Upper lobe of right lung (tissue), 1 donor: ENCODE measurements at places on chromosomes 12 and 14. TPM values are rescaled to one million over a fixed set of nuclear protein-coding genes. Genes with fewer than 3 reads are reported as not detected.

DNA sequence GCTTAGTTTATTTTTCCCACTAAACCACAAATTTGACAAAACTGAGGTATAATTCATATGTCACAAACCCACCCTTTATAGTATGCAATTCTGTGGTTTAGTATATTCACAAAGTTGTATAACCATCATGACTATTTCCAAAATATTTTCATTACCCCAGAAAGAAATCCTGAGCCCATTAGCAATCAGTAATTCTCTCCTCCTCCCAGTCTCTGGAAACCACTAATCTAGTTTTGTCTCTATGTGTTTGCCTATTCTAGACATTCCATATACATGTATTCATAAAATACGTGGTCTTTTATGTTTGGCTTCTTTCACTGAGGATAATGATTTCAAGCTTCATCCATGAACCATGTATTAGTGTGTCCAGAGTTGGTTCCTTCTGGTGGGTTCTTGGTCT is 267.6 kb downstream of the AEBP2 start:
- H3K27ac ChIP-seq = no peak overlapping the region
- peaks cover 4% of the 10 kb centered on the region for H3K4me1 ChIP-seq
- H3K4me3 ChIP-seq = no peak overlapping the region
- no peaks in the 10 kb centered on the region for H3K27me3 ChIP-seq

- DNase-seq = no peak
- H3K36me3 ChIP-seq = no peaks in the 10 kb centered on the region
- H3K4me3 ChIP-seq = no peak overlapping the region
Observed at GRCh38 chr14:54599966-54600716, 33.2 kb downstream of the SAMD4A start.

- H3K27me3 ChIP-seq = no peaks in the 10 kb centered on the region
- H3K36me3 ChIP-seq = no peaks in the 10 kb centered on the region
- H3K4me3 ChIP-seq = peak overlapping the region; percentile 50
- H3K27ac ChIP-seq = no peak overlapping the region
Observed at GRCh38 chr12:98456576-98457573, 58.5 kb upstream of the TMPO start.

DNA sequence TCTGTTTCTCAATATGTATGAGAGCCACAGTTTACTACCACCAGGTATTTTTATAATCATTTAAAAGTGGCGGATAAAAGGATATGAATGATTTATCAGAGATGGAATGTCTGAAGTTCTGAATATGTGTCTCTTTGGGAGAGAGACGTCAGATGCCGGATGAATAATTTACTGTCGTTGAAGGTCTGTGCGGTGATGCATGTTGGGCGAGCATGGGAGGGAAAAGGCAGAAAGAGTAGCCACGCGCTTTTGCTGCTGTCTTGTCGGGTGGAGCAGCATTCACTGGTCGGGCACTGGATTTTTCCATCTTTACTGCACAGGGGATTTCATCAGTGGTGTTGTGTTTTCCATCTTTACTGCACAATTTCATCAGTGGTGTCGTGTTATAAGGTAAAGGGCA is 65.6 kb downstream of the SYNE2 start:
- no peak for DNase-seq
- no peak overlapping the region for H3K27ac ChIP-seq
- peaks cover 3% of the 10 kb centered on the region for H3K4me1 ChIP-seq
- H3K36me3 ChIP-seq = no peaks in the 10 kb centered on the region
- no peaks in the 10 kb centered on the region for H3K27me3 ChIP-seq

GRCh38 chr14:21987937-21988336 is 314.3 kb upstream of the OR4E1 start:
- peaks cover 13% of the 10 kb centered on the region for H3K27me3 ChIP-seq
- no peak overlapping the region for H3K27ac ChIP-seq
- DNase-seq = no peak
- no peak overlapping the region for H3K4me3 ChIP-seq
- H3K4me1 ChIP-seq = no peaks in the 10 kb centered on the region

GRCh38 chr12:1581973-1582708 is 12.2 kb downstream of the FBXL14 start:
- H3K36me3 ChIP-seq = no peaks in the 10 kb centered on the region
- no peak overlapping the region for H3K4me3 ChIP-seq
- no peaks in the 10 kb centered on the region for H3K4me1 ChIP-seq
- no peak for DNase-seq
- no peaks in the 10 kb centered on the region for H3K27me3 ChIP-seq
- peak overlapping the region; percentile 28 for H3K27ac ChIP-seq

DNA sequence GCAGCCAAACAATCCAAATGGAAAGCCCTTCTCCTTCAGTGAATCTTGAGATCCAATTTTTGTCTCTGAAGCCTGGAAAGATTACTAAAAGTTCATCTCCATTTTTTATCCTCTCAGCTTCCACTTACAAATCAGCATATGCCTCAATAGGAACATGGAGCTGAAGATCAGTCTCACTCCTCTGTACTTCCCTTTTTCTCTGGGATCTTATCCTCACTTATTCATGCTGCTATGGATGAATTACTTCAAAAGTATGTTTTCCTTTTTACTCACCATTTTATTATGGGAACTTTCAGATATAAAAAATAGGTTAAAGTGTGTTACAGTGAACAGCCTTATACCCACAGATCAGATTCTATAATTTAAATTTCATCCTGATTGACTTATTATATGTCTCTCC is 14.4 kb upstream of the NTF3 start:
- no peaks in the 10 kb centered on the region for H3K36me3 ChIP-seq
- H3K27me3 ChIP-seq = no peaks in the 10 kb centered on the region
- DNase-seq = no peak
- H3K27ac ChIP-seq = no peak overlapping the region
- H3K4me3 ChIP-seq = no peak overlapping the region

- no peak for DNase-seq
- no peak overlapping the region for H3K27ac ChIP-seq
- H3K27me3 ChIP-seq = no peaks in the 10 kb centered on the region
- H3K36me3 ChIP-seq = no peaks in the 10 kb centered on the region
- H3K4me3 ChIP-seq = no peak overlapping the region
- no peaks in the 10 kb centered on the region for H3K4me1 ChIP-seq
Observed at GRCh38 chr14:81946834-81947798, 413.5 kb upstream of the SEL1L start.

DNA sequence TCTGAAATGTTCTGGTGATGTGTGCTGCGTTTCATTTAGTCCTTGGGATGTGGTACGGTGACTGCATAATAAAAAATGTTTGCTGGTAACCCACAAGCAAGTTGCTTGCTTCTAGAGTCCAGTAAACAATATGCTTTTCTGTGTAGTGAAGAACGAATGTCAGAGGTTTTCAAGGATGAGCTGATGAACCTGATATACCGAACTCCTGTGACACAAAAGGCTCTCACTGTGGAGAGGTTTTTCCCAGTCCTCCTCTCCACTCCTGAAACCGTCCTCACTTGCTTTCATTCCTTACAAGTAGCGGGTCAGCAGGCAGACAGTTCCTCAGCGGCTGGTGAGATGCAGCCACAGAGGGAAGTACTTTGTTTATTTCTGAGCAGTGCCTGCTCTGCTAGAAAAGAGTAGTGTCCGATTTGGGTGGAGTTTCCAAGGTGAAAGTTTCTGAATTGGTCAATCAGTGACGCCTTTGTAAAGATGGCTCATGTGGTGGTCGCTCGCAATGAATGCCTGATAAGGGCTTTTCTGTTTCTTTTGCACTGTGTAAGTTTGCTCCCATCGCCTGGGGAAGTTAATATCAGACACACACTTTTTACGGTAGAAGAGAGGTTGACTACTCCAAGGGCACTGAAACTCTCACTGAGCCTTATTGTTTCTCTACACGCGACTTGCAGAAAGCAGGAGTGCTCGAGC is 3.0 kb downstream of the ETV6 start:
- peaks cover 44% of the 10 kb centered on the region for H3K4me1 ChIP-seq
- peak overlapping the region; percentile 97 for H3K27ac ChIP-seq
- no peak for DNase-seq
- no peaks in the 10 kb centered on the region for H3K27me3 ChIP-seq
- peak overlapping the region; percentile 85 for H3K4me3 ChIP-seq
- H3K36me3 ChIP-seq = no peaks in the 10 kb centered on the region

GRCh38 chr12:81570234-81570633 is 188.9 kb downstream of the PPFIA2 start:
- DNase-seq = no peak
- no peaks in the 10 kb centered on the region for H3K27me3 ChIP-seq
- H3K4me1 ChIP-seq = no peaks in the 10 kb centered on the region
- H3K27ac ChIP-seq = no peak overlapping the region

GRCh38 chr14:22870811-22871223 is 723 bp upstream of the LRP10 start:
- H3K4me1 ChIP-seq = peaks cover 25% of the 10 kb centered on the region
- no peaks in the 10 kb centered on the region for H3K27me3 ChIP-seq
- peak overlapping the region; percentile 94 for H3K4me3 ChIP-seq
- peak overlapping the region; percentile 98 for H3K27ac ChIP-seq

- DNase-seq = no peak
- H3K4me1 ChIP-seq = no peaks in the 10 kb centered on the region
- H3K27ac ChIP-seq = no peak overlapping the region
- H3K36me3 ChIP-seq = no peaks in the 10 kb centered on the region
- peaks cover 23% of the 10 kb centered on the region for H3K27me3 ChIP-seq
Observed at GRCh38 chr14:100827101-100828021, 1.4 kb downstream of the MEG3 start.

DNA sequence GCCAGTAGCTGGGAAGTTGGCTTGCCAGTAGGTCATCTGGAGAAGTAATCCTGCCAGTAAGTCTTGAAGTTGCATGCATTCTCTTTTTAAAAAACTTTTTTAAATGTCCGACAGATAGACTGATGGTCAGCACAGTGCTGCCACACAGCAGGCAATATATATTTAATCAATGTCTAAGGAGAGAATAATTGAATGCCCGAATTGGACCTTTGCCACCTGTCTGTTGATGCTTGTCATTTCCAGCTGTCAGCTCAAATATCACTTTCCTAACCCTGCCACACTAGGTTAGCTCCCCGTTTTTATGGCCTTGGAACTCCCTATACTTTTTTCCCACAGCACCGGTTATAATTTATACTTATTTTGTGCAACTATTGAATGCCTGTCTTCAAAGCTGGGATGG is 2.1 kb upstream of the SLC15A4 start:
- H3K36me3 ChIP-seq = no peaks in the 10 kb centered on the region
- no peaks in the 10 kb centered on the region for H3K27me3 ChIP-seq
- H3K4me3 ChIP-seq = no peak overlapping the region
- H3K4me1 ChIP-seq = peaks cover 31% of the 10 kb centered on the region
- DNase-seq = no peak
- H3K27ac ChIP-seq = no peak overlapping the region

- DNase-seq = no peak
- no peaks in the 10 kb centered on the region for H3K27me3 ChIP-seq
- no peaks in the 10 kb centered on the region for H3K36me3 ChIP-seq
- H3K4me3 ChIP-seq = no peak overlapping the region
- no peak overlapping the region for H3K27ac ChIP-seq
- H3K4me1 ChIP-seq = no peaks in the 10 kb centered on the region
Observed at GRCh38 chr12:40153432-40153831, 47.6 kb upstream of the SLC2A13 start.

GRCh38 chr14:22898302-22899090 is 15.5 kb downstream of the REM2 start:
- H3K27ac ChIP-seq = no peak overlapping the region
- H3K4me3 ChIP-seq = no peak overlapping the region
- H3K4me1 ChIP-seq = no peaks in the 10 kb centered on the region
- peaks cover 47% of the 10 kb centered on the region for H3K36me3 ChIP-seq
- DNase-seq = no peak

IGF1 gene
- total RNA-seq = 6.0 TPM

ADAM21 gene
- total RNA-seq = not detected

LRP1 gene
- total RNA-seq = 261 TPM

PLEKHG7 gene
- not detected for total RNA-seq

KCNA5 gene
- 1.8 TPM for total RNA-seq

GDF3 gene
- 0.32 TPM for total RNA-seq

MYO1A gene
- 1.4 TPM for total RNA-seq

TSHR gene
- total RNA-seq = not detected

PRH2 gene
- total RNA-seq = not detected

TESPA1 gene
- total RNA-seq = 6.7 TPM
